ENCODE measurements at places on chromosomes 4 and X. TPM values are rescaled to one million over a fixed set of nuclear protein-coding genes. Genes with fewer than 3 reads are reported as not detected.
A peak's percentile ranks its signal among the peaks of the same experiment; 100 is the strongest.

DNA sequence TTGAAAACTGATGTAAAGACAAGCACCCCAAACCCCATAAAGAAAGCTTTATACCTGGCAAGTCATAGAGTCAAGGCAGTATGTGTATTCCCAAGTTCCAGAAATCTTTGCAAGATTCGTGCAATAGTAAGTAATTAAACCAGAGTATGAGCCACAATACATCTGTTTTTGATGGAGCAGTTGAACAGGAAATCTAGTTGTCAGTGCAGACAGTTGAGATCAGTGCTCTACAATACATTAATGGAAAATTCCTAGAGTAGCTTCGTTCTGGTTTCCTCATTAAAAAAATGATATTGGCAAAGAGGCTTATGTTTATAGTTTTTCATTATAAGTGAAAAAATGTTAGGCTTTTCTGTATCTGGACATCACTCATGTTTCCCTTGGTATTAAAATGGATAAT lies 575.3 kb downstream of the TRIML1 start:
- no peak for DNase-seq

DNA sequence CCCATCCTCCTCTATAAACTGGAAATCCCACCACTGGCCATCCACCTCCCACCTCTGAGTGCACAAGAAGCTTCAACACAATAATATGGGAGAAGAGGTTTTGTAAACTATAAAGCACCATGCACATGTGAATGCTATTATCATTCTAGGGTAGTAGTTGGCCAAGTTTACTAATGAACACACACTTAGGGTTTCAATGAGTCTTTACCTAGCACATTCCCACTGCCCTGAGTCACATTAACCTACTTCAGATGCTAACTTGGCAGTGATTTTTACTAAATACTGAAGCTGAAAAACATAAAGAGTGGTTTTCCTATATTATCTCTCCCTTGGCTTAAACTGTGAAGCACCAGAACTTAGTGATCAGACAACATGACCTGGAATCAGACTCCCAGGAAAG lies 93.9 kb downstream of the SH3KBP1 start:
- no peak for DNase-seq

GRCh38 chr4:105956569-105956968 lies 61.3 kb downstream of the NPNT start:
- no peak for DNase-seq

The HMGN5 gene
- total RNA-seq, result 5.8 TPM

DNA sequence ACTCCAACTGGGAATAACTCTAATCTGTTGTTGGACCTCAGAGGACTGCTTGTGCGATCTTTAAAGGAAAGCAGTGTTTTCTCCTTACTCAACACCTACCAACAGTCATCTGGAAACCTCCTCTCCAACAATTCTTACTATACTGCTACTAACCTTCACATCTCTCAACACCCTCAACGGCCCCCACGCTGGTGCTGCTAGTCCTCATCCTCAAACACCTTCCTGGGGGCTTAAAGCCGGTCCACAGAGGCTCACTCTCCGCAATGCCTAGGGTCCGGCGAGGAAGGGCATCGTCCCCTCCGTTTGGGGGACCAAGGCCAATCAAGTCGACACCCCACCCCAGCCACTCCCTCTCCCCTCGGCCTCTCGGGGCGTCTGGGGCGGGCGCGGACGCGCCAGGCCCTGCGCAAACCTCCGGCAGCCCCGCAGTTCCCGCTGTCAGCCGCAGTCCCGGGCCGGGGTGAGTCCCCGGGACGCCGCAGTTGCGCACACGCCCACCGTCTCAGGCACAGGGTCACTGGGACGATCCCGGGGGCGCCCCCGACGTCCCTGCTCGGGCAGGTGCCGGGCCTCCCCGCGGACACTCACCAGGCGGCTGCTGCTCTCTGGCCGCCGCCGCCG lies 418 bp downstream of the TAB3 start:
- peak; percentile 79 for DNase-seq

DNA sequence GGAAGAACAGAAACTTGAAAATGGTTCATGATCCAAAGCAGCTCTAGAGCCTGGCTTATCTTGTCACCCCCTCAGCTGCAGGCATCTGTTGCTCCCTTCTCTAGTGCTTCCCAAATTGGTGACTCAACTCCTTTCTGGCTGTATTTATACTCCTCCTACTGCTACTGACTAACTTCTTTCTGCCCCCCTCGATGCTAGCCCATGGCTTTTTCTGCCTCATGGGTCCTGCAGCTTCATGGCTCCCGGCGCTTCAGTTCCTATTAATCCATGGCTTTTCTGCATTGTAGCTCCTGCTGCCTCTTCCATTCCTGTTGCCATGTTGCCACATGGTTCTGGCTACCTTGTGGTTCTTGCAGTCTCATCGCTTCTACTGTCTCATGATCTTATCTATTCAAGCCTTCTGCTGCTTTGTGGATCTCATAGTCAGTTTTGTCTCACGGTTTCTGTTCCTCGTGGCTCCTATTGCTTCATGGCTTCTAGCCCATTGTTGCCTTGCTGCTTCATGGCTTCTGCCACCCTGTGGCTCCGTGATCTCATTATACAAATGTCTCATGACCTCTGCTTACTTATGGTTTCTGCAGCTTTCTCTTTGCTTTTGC lies 48.1 kb downstream of the SMC1A start:
- no peak for DNase-seq

The COX7B2 gene
- not detected for total RNA-seq

DNA sequence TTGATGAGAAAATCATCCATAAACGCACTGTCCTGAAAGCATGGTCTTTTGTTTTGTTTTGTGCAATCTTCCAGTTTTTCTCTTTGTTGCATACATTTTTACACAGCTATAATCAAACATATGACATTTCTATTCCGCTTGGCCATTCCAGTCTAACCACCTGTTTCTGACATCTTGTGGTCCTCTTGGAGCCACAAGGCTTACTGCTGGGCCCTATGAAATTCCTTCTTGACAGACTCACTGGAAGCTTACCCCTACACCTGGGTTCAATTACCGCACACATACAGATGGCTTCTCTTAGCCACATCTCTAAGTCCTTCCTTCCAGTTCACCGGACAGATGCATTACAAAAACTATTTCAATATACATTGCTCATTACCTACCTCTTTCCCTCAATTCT lies 72.4 kb downstream of the PAPSS1 start:
- DNase-seq, result no peak

The SUPT20HL1 gene
- total RNA-seq, result 0.21 TPM

- no peak for DNase-seq
These were observed 2.7 kb upstream of the NUDT9 start for GRCh38 chr4:87419578-87420249.

The DCAF8L2 gene
- total RNA-seq, result not detected

The SLITRK2 gene
- not detected for total RNA-seq

The PIM2 gene
- total RNA-seq, result 264 TPM

GRCh38 chr4:146398404-146398803 lies 123.3 kb downstream of the SLC10A7 start:
- no peak for DNase-seq

DNA sequence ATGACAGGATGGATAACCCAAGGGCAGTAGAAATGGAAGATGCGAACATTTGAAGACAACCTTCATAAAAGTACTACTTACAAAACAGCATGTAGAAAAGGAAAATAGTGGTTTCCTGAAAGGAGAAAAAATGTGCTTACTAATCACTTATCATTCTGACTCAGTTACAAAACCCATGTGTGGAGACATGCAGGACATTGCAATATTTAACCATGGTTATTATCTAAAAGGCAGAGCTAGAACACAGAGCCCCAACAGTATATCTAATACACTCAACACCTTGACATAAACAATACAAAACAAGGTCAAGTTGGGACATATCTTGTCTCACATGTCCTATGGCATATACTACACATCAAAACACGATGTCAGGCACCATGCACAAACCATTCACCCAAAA lies 55.9 kb downstream of the EIF4E start:
- DNase-seq, result no peak

DNA sequence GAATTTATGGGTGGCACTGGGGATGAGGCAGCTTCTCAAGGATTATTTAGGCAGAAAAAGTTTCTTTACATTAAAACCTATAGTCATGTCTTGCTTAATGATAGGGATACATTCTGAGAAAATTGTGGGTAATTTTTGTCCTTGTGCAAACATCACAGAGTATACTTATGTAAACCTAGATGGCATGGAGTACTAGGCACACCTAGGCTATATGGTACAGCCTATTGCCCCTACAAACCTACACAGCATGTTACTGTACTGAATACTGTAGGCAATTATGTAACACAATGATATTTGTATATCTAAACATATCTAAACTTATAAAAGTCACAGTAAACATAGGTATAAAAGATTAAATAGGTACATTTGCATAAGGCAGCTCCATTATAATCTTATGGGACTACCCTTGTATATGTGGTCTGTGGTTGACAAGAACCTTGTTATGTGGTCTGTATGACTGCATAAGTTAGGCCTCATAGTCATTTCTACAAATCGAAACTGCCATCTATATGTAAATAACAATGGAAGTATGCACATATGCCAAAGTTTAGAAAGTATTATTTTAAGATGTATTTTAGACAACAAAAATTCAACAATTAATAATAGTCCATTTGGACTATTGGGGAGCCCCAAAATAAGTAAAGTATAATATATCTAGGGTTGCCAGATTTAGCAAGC lies 87.3 kb downstream of the CFAP299 start:
- DNase-seq, result no peak

DNA sequence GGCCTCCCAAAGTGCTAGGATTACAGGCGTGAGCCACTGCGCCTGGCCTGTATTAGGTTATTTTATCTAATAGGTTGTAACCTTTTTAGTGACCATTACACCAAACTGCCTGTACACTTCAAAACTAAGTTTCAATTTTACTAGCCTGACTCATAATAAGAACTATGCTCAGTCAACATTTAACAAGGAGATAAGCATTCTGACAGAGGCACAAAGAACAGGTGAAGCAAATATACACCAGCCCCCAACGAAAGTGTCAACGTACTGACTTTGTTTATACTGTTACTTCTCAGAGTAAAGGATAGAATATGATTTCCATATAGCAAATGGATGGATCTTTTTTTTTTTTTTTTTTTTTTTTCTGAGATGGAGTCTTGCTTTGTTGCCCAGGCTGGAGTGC lies 62.8 kb downstream of the SHISA3 start:
- DNase-seq, result no peak

GRCh38 chr4:164847016-164847415 lies 30.0 kb upstream of the APELA start:
- no peak for DNase-seq

DNA sequence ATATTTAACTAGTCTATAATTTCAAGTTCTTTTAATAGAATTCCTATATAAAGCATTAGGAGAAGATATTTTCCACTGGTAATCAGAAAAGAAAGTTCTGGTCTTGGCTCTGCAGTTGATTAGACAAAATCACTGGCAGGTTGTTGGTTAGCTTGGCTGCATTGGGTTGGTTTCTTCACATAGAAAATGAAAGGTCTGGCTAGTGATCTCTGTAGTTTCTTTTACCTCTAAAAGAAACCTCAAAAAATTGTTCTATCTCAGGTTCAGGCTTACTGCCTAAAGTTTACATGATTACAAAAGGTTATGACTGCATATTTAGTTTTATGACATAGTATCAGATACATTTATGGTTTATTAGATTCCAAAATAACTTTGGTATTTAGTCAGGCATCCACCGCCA lies 95.8 kb upstream of the NAP1L5 start:
- DNase-seq, result no peak

DNA sequence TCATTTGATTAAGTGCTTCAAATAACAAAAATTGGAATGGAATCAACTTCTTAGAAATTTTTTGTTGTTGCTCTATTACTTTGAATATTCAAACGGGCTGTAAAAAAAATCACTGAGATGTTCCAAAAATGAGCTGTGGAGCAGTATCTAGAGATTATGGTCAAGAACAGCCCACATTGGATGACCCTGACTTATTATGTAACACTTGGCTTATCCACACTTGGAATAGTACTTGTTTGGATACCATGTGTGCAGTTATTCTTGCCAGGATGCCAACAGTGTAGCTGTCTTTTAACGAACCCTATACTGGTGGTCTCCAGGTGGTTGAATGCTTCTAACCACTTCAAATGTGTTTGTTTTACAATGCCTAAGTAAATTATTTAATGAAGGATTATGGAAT lies 64.9 kb upstream of the CAMK2D start:
- no peak for DNase-seq

The F9 gene
- total RNA-seq, result not detected

DNA sequence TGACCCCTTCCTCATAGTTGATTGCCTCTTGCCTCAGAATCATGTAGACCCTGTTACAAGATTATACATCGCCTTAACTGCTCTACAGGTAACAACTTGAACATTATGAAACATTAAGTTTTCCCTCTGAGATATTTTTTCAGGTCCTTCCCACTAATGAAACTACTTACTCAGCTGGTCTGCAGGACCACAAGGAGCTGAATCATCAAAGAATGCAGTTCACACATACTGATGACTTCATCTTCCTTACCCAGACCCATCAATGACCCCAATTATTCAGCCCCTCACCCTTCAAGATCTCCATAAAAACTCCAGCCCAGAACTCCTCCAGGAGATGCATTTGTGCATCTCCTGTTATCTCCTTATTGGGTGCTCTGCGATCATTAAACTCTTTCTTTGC lies 720.9 kb downstream of the RAPGEF2 start:
- DNase-seq, result no peak

- DNase-seq, result no peak
These were observed 132.4 kb downstream of the ENOX2 start for GRCh38 chrX:130770615-130771014.

The SLC25A14 gene
- 15.5 TPM for total RNA-seq

The PQBP1 gene
- total RNA-seq, result 77.2 TPM

The IDUA gene
- 8.5 TPM for total RNA-seq

GRCh38 chrX:18548996-18549395 lies 122.9 kb downstream of the RS1 start:
- DNase-seq, result no peak

DNA sequence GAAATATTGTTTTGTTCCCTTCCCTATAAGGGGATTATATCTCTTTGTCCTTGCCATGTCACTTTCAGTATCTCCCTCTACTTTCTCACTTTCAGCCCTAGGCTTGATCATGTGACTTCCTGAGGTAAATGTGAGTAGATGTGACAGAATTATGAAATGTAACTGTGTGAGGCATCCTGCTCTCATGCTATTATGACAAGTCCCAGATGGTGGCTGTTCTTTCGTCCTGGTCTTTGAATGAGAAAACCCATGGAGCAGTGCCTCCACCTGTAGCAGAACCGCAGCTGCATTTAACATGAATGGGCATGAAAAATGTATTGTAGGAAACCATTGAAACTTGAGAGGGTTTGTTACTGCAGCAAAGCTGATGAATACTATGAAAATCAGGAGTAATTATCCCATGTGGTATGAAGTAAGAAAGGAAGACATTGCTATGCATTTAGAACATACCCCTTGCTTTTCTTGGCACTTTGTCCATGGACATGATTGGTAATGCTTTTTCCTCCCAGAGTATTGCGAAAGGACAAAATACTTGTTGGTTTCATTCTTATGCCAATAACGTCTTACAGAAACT lies 202.2 kb upstream of the GPRIN3 start:
- DNase-seq, result no peak

- no peak for DNase-seq
These were observed 120.7 kb upstream of the BANK1 start for GRCh38 chr4:101669832-101670188.

DNA sequence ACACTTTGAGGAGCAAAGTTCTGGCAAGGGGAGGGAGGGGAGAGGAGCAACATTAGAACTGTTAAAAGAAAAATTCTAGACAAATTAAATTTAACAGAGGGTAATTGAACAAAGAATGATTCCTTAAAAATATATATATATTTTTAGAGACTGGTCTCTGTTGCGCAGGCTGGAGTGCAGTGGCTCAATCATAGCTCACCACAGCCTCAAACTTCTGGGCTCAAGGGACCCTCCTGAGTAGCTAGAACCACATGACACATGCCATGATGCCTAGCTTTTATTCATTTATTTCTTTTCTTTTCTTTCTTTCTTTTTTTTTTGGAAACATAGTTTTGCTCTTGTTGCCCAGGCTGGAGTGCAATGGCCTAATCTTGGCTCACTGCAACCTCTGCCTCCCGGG lies 19.1 kb upstream of the SPINK2 start:
- no peak for DNase-seq
